Stimulated activated effector memory CD8-positive, alpha-beta T cell treated with anti-CD3 and anti-CD28 coated beads, Interleukin-12 subunit alpha, Interleukin-12 subunit beta, amount 100 ng/mL, for 72 hours (primary cell): ENCODE measurements at places on chromosomes 12 and 14.

GRCh38 chr12:7571257-7571656, 67.7 kb upstream of the CD163 start:
- DNase-seq: no peak

GRCh38 chr14:60621386-60621785, 27.9 kb downstream of the SIX1 start:
- no peak for DNase-seq

DNA sequence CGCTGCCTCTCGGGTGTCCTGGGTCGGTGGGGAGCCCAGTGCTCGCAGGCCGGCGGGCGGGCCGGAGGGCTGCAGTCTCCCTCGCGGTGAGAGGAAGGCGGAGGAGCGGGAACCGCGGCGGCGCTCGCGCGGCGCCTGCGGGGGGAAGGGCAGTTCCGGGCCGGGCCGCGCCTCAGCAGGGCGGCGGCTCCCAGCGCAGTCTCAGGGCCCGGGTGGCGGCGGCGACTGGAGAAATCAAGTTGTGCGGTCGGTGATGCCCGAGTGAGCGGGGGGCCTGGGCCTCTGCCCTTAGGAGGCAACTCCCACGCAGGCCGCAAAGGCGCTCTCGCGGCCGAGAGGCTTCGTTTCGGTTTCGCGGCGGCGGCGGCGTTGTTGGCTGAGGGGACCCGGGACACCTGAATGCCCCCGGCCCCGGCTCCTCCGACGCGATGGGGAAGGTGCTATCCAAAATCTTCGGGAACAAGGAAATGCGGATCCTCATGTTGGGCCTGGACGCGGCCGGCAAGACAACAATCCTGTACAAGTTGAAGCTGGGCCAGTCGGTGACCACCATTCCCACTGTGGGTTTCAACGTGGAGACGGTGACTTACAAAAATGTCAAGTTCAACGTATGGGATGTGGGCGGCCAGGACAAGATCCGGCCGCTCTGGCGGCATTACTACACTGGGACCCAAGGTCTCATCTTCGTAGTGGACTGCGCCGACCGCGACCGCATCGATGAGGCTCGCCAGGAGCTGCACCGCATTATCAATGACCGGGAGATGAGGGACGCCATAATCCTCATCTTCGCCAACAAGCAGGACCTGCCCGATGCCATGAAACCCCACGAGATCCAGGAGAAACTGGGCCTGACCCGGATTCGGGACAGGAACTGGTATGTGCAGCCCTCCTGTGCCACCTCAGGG, 679 bp downstream of the ARF6 start:
- DNase-seq: peak; percentile 93

DNA sequence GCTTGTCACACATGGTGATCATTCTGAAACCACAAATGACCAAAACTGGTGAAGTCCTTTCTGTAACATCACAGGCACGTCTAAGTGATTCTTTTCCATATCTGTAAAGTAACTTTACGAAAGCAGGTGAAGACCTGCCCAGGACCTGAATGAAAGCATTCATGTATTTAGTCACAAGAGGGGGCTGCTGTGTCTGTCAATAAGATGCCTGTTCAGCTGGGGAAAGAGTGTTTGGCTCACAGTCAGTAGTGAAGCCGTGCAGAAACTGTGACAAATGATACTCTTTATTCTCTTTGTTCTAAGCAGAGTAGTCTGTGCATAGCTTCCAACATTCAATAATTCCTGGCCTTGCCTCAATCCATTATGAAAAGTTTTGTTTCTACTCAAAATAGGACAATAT, 373.5 kb upstream of the OR4E1 start:
- no peak for DNase-seq

DNA sequence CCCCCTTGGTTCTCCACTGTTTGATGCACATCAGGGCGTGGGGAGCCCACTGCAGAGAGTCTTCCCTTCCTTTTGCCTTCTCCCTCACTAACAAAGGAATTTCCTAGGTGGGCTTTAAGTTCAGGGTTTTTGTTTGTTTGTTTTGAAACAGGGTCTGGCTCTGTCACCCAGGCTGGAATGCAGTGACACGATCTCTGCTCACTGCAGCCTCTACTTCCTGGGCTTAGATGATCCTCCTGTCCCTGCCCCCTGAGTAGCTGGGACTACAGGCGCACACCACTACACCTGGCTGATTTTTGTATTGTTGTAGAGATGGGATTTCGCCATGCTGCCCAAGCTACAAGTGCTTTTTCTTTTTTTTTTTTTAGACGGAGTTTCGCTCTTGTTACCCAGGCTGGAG, 33.8 kb downstream of the EP400 start:
- DNase-seq: no peak

GRCh38 chr14:88556581-88556980, 1.8 kb upstream of the PTPN21 start:
- DNase-seq: no peak

DNA sequence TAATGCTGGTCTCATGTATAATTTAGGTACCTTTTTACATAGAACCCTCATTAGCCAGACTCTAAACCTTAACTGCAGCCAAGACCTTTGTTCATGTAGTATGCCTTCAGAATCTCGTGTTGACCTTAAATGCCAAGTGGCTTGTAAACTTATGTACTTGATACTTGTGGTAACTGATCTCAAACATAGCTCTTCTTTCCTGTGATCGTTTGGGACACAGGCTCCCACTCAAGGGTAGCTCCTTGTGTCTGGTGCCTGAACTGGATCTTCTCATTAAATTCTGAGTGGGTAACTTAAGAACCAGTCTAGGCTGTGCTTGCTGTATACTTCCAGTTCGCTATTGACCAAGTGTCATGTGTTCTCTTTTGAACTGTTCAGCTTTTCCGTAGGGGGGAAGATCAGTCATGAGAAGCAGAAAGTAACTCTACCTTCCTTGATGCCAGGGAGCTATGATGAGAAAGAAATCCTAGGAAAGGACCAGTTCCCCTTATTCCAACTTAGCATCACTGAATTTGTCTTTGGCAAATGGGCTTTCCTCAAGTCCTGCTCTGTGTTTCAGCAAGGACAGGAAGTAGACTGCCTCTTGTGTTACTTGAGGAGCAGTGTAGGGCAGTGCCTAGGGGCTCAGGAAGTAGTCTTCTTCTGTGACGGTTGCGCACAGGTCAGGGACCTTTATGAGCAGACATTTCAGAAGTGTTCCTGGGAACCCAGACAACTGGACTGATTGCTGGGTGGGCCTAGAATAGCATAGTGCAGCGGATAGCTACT, 2.5 kb downstream of the LGALS3 start:
- no peak for DNase-seq

- no peak for DNase-seq
These were observed 135.3 kb downstream of the OTOGL start for GRCh38 chr12:80234667-80235066.

GRCh38 chr12:74722709-74723108, 185.1 kb downstream of the ATXN7L3B start:
- no peak for DNase-seq

DNA sequence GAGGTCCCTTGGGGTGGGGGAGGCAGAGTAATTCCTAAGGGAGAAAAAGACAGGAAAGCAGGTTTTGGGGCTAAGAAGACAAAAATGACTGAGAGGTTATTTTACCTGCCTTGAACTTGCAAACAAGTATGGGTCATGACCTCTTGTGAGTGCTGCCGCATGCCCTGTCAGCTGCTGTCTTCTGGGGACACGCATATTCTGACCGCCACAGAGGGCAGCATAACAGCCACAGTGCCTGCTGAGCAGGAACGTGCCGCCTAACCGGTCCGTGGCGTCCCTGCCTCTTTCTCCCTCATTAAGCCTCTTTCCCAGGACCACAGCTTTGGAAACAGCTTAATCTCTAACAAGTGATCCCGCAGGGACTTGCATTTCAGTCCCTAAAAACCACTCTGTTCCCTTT, 51.3 kb upstream of the KCNA1 start:
- no peak for DNase-seq

- no peak for DNase-seq
These were observed 28.5 kb upstream of the PNMA1 start for GRCh38 chr14:73742520-73743238.

GRCh38 chr12:126773012-126773411, 1494.0 kb upstream of the TMEM132C start:
- DNase-seq: no peak

DNA sequence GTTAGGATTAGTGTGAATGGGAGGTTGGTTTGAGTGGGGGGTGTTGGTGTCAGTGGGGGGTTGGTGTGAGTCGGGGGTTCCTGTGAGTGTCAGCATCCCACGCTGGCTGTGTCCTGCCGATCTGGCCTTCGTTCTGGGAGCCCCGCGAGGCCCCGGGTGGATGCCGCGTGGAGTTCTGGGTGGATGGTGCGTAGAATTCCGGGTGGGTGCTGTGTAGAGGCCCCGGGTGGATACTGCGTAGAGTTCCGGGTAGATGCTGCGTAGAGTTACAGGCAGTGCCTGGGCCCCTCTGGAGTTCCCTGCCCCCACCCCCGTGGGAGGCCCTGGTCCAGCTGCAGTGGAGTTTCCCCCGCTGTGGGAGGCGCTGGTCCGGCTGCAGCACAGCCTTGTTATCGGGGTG, 8.7 kb downstream of the NOC4L start:
- DNase-seq: no peak

- no peak for DNase-seq
These were observed 391.7 kb upstream of the TBX3 start for GRCh38 chr12:115075552-115076170.
